ENCODE measurements at places on chromosomes 6 and 20.

DNA sequence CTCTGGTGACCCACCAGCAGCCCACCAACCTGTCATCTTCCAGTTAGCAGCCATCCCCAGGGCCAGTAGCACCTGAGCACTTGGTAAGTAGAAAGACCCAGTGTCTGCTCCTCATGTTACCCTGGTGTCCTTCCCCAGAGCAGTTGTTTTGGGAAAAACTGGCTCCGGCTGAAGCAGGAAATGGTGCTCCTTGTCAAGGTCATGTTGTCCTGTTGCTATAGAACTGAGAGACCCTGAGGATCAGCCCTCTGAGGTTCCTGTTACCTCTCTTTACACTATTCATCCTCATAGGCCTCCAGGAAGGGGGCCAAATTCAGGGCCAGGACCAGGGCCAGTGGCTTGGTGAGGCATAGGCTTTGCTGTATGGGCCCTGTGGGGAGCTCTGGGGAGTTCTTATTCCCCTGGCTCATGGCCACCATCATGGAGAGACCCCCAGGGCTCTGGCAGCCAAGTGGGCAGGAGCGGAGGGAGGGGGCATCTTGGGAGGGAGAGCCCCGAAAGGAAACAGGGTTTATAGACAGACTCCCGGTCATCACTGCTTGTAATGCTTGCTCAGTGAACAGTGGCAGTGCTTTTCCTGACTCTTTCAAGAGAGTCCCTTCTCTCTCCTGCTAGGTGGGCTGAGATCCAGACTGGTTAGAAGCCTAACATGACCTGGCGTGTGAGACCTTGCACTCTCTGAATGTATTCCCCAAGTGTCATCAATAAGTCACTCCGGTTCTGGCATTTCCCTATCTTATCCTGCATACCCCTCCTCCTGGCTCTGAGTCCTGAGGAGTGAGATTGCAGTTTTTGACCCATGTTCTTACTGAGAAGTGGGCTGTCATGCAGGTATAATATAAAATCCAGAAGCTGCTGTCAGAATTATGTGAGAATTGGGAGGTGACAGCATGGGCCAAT lies 50.7 kb downstream of the PPARD start:
- no peak for DNase-seq

DNA sequence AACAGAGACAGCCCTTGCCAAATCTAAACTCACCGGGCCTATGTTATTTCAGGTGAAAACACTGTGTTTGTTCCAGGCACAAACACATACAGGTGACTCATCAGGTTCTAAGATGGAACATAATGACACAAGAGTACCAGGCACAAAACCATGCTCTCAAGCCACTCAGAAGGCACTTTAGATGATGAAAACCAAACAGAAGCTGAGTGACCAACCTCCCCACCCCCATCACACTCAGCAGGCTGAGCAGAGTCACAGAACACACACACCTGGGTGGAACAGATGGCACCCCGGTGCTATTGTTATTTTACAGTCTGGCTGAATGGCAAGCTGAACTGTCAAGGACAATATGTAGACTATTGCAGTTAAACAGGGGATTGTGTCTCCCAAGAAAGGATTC lies 20.6 kb upstream of the NKX2-2 start:
- DNase-seq = no peak

- no peak for DNase-seq
These were observed 28.7 kb upstream of the ELMO2 start for GRCh38 chr20:46435146-46435545.

DNA sequence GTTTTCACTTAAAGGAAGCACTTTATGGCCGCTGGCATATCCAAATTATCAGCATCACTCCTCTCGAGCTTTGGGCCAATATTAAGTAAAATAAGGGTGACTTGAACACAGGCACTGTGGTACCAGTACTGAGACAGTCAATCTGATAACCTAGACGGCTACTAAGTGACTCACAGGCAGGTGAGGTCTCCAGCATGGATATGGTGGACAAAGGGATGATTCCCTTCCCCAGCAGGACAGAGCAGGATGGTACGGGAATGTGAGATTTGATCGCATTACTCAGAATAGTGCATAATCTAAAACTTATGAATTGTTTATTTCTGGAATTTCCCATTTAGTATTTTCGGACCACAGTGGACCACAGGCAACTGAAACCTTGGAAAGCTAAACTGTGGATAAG lies 55.7 kb downstream of the TNFRSF21 start:
- no peak for DNase-seq
